ENCODE measurements at places on chromosomes 6 and 20.
A peak's percentile ranks its signal among the peaks of the same experiment; 100 is the strongest.

- peaks cover 2% of the 10 kb centered on the region for H3K4me1 ChIP-seq
- DNase-seq, result no peak
- no peaks in the 10 kb centered on the region for H3K36me3 ChIP-seq
- H3K27me3 ChIP-seq, result no peaks in the 10 kb centered on the region
- H3K27ac ChIP-seq, result no peak overlapping the region
These were observed 199.0 kb downstream of the ARHGAP18 start for GRCh38 chr6:129510950-129511349.

DNA sequence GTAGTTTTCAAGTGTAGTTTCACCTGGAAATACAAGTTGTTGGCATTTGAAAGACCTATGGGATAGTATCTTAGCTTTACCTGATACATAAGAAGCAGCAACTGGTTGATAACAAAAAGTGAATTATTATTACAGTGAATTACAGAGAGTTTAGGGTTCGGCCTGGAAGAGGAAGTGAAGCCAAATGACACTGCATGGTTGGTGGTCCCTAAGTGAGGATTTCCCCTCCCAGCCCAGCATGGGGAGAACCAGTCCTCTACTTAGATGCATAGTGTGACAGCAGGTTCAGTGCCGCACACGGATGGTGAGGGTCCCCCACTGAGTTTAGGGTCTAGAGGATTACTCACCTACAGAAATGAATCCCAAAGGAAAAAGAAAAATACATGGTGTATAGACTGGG, 18.1 kb downstream of the HLA-DPB1 start:
- no peaks in the 10 kb centered on the region for H3K4me1 ChIP-seq
- H3K36me3 ChIP-seq, result no peaks in the 10 kb centered on the region
- H3K4me3 ChIP-seq, result no peak overlapping the region
- DNase-seq, result no peak
- no peaks in the 10 kb centered on the region for H3K27me3 ChIP-seq

- H3K27ac ChIP-seq, result peak overlapping the region; percentile 61
- no peaks in the 10 kb centered on the region for H3K27me3 ChIP-seq
- peaks cover 3% of the 10 kb centered on the region for H3K4me1 ChIP-seq
- no peak for DNase-seq
These were observed 399.6 kb upstream of the SOX4 start for GRCh38 chr6:21193790-21194475.

GRCh38 chr6:115220551-115221159, 840.0 kb downstream of the FRK start:
- H3K36me3 ChIP-seq, result no peaks in the 10 kb centered on the region
- DNase-seq, result no peak
- H3K27ac ChIP-seq, result no peak overlapping the region
- no peaks in the 10 kb centered on the region for H3K4me1 ChIP-seq

DNA sequence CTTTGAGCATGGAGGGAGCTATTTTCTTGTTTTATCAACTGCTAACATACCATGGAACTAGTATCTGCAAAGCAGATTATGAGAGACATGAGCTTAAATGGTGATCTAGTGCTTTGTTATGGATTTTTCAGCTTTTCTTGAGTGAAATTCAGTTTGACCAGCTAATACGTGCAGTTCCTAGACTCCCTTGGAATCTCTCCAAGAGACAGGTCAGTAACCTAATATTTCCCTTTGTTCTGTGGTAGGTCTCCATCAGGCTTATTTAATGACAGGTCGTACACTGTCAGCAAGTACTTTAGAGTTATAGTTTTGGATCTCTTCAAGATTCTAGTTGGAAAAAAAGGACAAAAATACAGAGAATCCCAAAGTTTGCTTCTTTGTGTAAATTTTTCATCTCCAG, 43.9 kb downstream of the HDAC2 start:
- no peak overlapping the region for H3K27ac ChIP-seq
- H3K4me1 ChIP-seq, result no peaks in the 10 kb centered on the region
- no peak for DNase-seq
- no peaks in the 10 kb centered on the region for H3K36me3 ChIP-seq
- no peak overlapping the region for H3K4me3 ChIP-seq

DNA sequence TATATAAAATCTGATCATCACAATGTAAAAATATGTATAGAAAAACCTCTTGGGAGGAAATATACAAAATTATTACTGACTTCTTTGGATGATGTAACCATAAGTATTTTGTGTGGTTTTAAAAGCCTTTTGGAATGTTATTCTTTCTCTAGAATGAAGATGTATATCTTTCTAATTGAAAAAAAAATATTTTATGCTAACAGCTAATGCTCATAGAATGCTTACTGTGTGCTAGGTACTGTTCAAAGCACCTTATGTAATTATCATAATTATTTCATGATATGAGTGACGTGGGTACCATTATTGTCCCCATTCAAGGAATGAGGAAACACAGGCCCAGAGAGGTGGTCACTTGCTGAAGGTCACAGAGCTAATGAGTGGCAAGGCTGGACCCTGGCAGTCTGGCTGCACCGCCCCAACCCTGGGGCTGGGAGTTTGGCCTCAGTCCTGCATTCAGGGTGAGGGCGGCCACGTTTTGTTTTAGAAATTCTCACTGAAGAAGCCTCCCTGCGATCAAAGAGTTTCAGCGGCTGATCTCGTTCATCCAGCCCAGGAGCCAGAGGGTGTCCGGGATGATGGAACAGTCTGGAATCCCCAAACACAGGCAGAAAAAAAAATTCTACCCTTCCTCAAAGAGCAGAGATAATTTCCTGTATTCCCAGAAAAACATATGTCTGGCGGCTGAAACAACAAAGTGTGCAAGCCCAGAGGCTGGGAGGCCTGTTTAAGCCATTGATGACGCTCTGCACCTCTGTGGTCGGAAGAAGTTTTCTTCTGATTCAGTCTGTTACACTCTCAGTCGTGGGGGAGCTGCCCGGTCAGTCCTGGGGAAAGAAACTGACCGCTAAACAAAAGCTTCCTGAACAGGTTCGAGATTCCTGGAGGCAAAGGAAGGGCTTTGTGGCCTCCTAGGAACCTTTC, 37.3 kb downstream of the TFEB start:
- peaks cover 8% of the 10 kb centered on the region for H3K4me1 ChIP-seq
- no peaks in the 10 kb centered on the region for H3K27me3 ChIP-seq
- H3K27ac ChIP-seq, result no peak overlapping the region
- no peak for DNase-seq
- H3K36me3 ChIP-seq, result no peaks in the 10 kb centered on the region

- H3K36me3 ChIP-seq, result no peaks in the 10 kb centered on the region
- no peaks in the 10 kb centered on the region for H3K27me3 ChIP-seq
- H3K4me3 ChIP-seq, result no peak overlapping the region
- DNase-seq, result no peak
- no peaks in the 10 kb centered on the region for H3K4me1 ChIP-seq
- H3K27ac ChIP-seq, result no peak overlapping the region
These were observed 2.0 kb downstream of the BHLHE23 start for GRCh38 chr20:63004607-63005364.

DNA sequence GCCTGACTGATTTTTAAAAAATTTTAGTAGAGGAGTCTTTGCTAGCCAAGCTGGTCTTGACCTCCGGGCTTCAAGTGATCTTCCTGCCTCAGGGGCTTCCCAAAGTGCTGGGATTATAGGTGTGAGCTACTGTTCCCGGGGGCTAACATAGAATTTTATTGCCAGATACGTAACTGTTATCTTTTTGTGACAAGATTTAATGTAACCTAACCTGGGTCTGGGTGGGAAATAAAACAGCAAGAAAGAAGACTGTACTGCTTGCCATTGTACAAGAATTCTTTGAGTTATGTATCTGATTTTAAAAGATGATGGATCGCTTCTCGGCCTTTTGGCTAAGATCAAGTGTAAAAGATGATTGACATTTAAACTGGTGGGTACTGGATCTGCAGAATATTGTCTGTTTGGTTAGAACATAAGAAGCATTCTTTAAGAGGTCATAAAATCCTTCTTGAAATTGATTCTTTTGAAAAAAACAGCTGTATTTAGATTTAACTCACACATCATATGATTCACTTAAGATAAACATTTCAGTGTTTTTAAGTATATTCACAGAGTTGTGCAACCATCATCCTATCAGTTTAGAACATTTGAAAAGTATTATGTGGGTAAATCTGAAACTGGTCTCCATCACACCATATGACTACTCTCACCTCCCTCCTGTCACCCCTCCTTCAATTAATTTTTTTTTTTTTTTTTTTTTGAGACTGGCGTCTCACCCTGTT, 21.6 kb downstream of the TPX2 start:
- H3K4me1 ChIP-seq, result peaks cover 3% of the 10 kb centered on the region
- H3K36me3 ChIP-seq, result no peaks in the 10 kb centered on the region
- peak overlapping the region; percentile 33 for H3K27ac ChIP-seq

DNA sequence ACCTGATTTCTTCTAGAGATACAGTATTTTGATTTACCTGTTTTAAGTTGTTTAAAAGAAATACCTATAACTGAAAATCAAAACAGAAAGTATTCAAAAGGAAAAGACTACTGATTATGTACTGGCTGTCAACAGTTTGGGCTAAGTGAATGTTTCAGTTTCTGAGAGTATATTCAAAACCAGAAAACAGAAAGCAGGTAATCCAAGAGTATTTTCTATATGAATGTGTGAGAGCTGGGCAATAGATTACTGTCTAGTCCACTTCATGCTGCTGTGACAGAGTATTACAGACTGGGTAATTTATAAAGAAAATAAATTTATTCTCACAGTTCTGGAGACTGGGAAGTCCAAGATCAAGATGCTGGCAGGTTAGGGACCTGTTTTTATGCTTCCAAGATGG, 261.0 kb downstream of the ARHGAP18 start:
- no peaks in the 10 kb centered on the region for H3K27me3 ChIP-seq
- no peaks in the 10 kb centered on the region for H3K4me1 ChIP-seq
- no peak for DNase-seq
- H3K36me3 ChIP-seq, result no peaks in the 10 kb centered on the region
- H3K4me3 ChIP-seq, result no peak overlapping the region

GRCh38 chr20:23445596-23446217, 6.2 kb downstream of the CSTL1 start:
- peaks cover 2% of the 10 kb centered on the region for H3K4me1 ChIP-seq
- H3K27me3 ChIP-seq, result no peaks in the 10 kb centered on the region
- no peak overlapping the region for H3K27ac ChIP-seq
- no peak overlapping the region for H3K4me3 ChIP-seq
- no peaks in the 10 kb centered on the region for H3K36me3 ChIP-seq

DNA sequence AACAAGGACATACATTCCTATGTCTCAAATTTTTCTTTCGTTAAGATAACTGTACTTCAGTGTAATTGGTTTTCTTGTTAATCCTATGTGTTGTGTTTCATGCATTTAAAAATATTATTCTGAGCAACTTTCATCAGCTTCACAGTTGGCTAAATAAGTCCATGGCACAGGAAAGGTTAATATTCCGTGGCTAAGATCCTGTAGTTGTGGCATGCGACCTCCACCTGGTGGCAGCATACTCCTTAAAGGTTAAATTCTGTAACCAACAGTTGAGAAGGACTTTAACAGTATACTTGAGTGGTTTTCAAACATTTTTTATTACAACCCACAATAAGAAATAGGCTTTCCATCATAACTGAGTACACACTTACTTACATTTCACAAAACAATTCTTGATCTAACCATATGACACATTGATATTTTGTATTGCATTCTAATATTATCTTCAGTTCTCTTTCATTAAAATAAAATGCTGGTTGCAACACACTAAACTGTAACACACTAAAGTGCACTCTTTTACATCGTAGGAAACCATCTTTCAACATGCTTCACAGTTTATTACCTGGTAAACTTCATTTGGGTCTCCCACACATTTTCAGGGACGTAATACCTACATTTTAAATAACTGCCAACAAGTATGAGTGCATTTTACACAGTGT, 118.3 kb downstream of the SLX4IP start:
- H3K27me3 ChIP-seq, result no peaks in the 10 kb centered on the region
- H3K27ac ChIP-seq, result no peak overlapping the region
- peak; percentile 82 for DNase-seq
- no peaks in the 10 kb centered on the region for H3K36me3 ChIP-seq
- peaks cover 8% of the 10 kb centered on the region for H3K4me1 ChIP-seq

GRCh38 chr6:72559067-72559466, 62.8 kb upstream of the KCNQ5 start:
- H3K36me3 ChIP-seq, result no peaks in the 10 kb centered on the region
- H3K27ac ChIP-seq, result no peak overlapping the region
- DNase-seq, result no peak
- no peak overlapping the region for H3K4me3 ChIP-seq
- H3K4me1 ChIP-seq, result no peaks in the 10 kb centered on the region
- H3K27me3 ChIP-seq, result no peaks in the 10 kb centered on the region

- no peaks in the 10 kb centered on the region for H3K4me1 ChIP-seq
- DNase-seq, result no peak
- no peak overlapping the region for H3K27ac ChIP-seq
- H3K27me3 ChIP-seq, result no peaks in the 10 kb centered on the region
- H3K36me3 ChIP-seq, result no peaks in the 10 kb centered on the region
These were observed 63.0 kb downstream of the LYRM2 start for GRCh38 chr6:89575562-89575960.

- H3K36me3 ChIP-seq, result no peaks in the 10 kb centered on the region
- DNase-seq, result no peak
- H3K27me3 ChIP-seq, result no peaks in the 10 kb centered on the region
- H3K27ac ChIP-seq, result no peak overlapping the region
- H3K4me3 ChIP-seq, result no peak overlapping the region
These were observed 111.2 kb upstream of the CNKSR3 start for GRCh38 chr6:154621686-154622085.

- peaks cover 14% of the 10 kb centered on the region for H3K4me1 ChIP-seq
- H3K36me3 ChIP-seq, result no peaks in the 10 kb centered on the region
- no peaks in the 10 kb centered on the region for H3K27me3 ChIP-seq
- H3K27ac ChIP-seq, result peak overlapping the region; percentile 59
- H3K4me3 ChIP-seq, result no peak overlapping the region
- no peak for DNase-seq
These were observed 230.2 kb upstream of the PLN start for GRCh38 chr6:118317581-118318563.

DNA sequence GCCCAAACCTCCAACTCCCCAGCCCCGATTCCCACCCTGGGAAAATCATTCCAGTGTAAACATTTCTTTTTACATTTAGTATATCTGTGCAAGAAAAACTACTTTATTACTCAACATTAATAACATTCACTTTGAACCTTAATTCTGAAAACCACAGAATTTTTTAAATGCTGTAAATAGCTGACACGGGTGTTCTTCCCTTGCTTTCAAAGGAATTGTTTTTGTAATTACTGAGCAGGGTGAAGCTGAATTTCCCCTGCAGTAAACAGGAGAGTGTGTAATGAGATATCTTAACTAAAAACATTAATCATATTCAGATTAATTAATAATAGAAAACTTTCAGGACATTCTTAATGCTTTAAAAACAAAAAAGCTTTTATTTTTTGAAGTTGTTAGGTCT, 99.3 kb upstream of the CITED2 start:
- H3K4me1 ChIP-seq, result peaks cover 21% of the 10 kb centered on the region
- peak overlapping the region; percentile 6 for H3K27ac ChIP-seq
- no peaks in the 10 kb centered on the region for H3K27me3 ChIP-seq
- no peak for DNase-seq
- H3K36me3 ChIP-seq, result no peaks in the 10 kb centered on the region
- H3K4me3 ChIP-seq, result no peak overlapping the region

All from testis (tissue), 5 donors.